Activated CD8-positive, alpha-beta memory T cell treated with anti-CD3 and anti-CD28 coated beads for 1 hour (primary cell): ENCODE measurements at places on chromosomes 12 and 14.

DNA sequence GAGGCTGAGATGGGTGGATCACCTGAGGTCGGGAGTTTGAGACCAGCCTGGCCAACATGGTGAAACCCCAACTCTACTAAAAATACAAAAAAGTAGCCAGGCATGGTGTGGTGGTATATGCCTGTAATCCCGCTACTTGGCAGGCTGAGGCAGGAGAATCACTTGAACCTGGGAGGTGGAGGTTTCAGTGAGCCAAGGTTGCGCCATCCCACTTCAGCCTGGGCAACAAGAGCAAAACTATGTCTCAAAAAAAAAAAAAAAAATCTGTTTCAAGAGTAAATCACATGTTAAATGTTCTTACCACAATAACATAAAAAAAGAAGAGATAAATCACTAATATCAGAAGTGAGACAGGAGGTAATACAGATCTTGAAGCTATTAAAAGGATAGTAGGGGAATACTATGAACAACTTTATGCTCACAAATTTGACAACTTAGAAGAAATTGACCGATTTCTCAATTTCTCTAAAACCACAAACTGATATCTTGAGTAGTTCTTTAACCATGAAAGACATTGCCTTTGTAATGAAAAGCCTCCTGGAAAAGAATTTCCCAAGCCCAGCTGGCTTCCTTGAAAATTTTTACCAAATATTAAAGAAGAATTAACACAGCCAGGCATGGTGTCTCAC is 37.7 kb downstream of the TAOK3 start:
- DNase-seq, result no peak

DNA sequence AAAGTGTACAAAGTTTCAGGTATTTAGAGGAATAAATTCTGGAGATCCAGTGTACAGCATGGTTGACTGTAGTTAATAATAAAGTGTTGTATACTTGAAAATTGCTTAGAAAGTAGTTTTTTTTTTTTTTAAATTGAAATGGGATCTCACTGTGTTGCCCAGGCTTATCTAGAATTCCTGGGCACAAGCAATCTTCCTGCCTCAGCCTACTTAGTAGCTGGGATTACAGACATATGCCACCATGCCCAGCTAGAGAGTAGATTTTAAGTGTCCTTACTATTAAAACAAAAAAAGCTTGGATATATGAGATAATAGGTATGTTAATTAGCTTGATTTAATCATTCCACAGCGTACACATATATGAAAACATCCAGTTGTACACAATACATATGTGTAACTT is 27.7 kb downstream of the FUT8 start:
- DNase-seq, result no peak

DNA sequence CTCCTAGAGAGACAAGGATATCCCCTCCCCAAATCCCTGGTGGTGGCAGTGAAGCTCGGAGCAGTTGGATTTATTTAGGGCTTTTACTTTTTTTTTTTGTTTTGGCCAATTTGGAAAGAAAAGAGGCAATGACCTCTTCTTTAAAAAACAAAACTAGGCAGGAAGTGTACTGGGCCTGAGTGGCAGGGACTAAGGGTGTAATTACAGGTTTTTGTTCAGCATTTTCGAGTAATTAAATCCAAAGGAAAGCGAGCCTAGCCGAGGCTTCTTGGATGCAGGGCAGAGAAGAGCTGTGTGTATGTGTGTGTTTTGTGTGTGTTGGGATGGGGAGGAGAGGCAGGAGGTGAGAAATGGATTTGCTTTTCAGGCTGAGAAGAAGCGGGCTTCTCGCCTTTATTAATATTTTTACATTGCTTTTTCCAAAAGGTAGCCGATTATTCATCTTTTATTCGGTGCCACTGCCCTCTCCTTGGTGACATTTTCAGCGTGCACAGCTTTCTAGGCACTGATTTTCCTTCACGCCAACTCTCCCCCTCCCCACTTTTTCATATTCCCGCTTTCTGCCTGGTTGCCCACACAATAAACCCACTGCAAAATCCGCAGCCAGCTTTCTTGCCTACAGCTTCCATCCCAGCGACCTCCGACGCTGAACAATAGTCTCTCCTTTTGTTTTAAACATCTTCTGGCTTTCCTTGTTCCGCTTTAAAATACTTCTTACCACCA is 8.9 kb upstream of the IRF2BPL start:
- no peak for DNase-seq

GRCh38 chr12:111580119-111580425 is 19.0 kb downstream of the ATXN2 start:
- no peak for DNase-seq

- DNase-seq, result no peak
Measured at GRCh38 chr14:42872786-42873185, 1266.1 kb downstream of the LRFN5 start.

DNA sequence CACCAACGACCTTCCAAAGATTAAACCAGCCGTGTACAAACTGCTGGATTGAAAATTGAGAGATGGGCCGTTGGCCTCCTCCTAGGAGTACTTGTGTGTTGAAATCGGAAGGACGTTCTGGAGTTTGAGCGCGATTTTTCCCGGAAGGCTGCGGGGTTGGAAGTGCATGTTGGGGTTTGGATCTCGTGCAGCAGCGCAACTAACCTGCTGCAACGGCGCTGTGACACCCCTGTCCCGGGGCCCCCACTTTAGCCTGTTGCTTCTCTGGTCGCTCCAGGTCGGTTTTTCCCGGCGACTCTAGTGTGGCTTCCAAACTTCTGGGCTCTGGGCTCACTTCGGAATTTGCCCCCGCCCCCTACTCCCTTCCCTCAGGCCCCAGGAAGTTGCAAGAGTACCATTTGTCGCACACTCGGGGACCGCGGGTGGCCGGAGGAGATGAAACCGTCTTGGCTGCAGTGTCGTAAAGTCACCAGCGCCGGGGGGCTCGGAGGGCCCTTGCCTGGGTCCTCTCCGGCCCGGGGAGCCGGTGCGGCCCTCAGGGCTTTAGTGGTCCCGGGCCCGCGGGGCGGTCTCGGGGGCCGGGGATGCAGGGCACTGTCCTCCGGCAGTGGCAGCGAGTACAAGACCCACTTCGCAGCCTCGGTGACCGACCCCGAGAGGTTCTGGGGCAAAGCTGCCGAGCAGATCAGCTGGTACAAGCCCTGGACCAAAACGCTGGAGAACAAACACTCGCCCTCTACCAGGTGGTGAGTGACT is at the start of gene ACSS3:
ACSS3 (plus strand) TSS at position 394 of the 756 bp plus-strand sequence; CDS start at position 436, 42 bp downstream.
- DNase-seq, result no peak
